ENCODE measurements at places on chromosomes 11 and 22.

GRCh38 chr22:34975721-34976120 lies 90.2 kb upstream of the ISX start:
- DNase-seq: no peak

- peak; percentile 87 for DNase-seq
Measured at GRCh38 chr11:15816260-15816871, 540.0 kb downstream of the SOX6 start.

DNA sequence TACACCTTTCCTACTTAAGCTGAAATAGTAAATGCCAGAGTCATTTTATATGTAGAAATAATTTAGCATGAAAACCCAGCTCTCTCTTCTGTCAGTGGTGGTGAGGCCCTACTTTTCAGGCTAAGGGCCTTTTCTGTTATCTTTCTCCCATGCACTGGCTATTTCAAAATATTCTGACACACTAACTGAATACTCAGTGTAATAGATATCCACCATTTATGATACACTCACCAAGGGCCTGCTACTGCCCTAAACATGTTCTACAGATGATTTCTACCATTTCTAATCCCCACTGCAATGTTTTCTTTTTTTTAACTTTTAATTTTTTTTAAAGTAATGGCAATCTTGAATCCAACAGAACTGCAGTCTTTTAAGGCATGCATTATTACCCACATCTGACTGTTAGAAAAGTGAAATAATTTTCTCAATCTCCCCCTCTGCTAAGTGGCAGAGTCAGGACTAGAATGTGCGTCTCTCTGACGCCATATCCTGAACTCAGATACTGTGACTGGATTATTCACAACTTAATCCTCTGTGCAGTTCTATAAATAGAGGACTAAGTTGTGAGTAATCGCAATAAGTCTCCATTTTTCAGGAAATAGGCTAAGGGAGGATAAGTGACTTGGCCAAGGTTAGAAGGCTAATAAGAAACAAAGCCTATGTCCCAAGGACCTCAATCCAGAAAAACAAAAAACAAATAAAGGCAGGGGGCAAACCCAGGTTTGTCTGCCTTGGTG lies 44.0 kb downstream of the GRAMD1B start:
- peak; percentile 89 for DNase-seq

DNA sequence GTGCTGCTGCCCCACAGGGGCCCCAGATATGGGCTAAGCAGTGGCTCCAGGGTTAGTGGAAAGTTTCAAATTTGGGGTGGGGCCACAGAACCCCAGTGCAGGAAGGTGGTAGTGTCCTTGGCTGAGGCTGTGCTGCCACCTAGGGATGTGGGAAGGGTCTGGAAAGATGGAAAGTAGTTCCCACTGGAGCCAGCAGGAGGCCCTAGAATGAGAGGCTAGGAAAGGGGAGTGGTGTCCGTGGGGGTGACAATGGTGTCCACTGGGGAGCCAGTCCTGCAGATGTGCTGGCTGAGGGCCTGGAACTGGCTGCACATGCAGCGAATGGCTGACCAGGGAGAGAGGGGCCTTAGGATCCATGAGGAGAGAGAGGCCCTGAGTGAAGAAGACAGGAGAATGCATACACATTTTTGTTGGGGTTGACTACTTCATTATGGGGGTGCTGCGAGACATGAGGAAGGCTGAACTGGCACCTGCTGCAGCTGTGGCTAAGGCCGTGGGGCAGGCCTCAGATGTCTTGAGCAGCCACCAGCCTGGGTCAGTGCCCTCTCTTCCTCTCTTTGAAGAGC lies 21.1 kb downstream of the RFPL3 start:
- no peak for DNase-seq

Measured in AG04449 (cell line).